M059J (cell line): ENCODE measurements at places on chromosomes 12 and 14. TPM values are rescaled to one million over a fixed set of nuclear protein-coding genes. Genes with fewer than 3 reads are reported as not detected.
A peak's percentile ranks its signal among the peaks of the same experiment; 100 is the strongest.

Gene SLC35F4
- not detected in 2 replicates for total RNA-seq

GRCh38 chr12:8504351-8504750 is 9.0 kb upstream of the CLEC4D start:
- no peak for DNase-seq

Gene CELA1
- total RNA-seq, result not detected in 2 replicates

GRCh38 chr14:89736881-89737280 is 217.6 kb downstream of the EFCAB11 start:
- DNase-seq, result no peak

GRCh38 chr14:52227619-52228222 is 39.8 kb upstream of the PTGDR start:
- DNase-seq, result no peak

DNA sequence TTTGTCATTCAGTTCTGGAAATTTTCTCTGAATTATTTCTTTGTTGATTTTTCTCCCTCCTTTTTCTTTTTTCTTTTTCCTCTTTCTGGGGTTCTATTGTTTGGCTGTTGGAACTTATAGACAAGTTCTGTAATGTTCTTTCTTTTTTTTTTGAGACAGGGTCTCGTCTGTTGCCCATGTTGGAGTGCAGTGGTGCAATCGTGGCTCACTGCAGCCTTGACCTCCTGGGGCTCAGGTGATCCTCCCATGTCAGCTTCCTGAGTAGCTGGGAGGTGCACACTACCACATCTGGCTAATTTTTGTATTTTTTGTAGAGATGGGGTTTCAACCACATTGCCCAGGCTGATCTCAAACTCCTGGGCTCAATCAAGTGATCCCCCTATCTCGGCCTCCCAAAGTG is 30.1 kb upstream of the TBC1D30 start:
- DNase-seq, result no peak

DNA sequence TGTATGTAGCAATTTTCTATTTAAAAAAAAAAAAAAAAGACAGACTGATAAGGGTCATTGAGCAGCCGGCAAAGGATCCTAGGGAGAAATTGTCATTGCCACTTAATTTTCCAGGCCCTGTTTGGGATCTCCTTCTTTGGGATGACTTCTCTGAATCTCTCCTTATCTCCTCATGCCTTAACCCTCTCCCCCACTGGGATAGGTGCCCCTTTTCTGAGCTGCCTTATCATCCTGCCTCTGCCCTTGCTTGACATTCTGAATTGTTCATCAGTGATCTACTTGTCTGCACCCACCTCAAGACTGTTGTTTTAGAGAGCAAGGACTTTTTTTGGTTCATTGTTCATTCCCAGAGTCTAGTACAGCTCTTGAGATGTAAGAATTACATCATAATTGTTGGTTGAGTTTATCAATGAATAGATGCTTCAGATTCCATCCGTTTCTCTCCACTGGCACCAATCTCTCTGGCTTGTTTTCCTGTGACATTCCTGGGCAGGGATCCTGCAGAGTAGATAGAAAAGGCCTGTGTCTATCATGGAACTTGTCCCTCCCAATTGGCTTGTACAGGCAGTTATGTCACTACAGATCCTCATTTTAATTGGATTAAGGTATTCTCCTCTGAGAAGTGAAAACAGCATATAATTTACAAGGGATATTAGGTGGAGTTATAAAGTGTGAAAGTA is 42.6 kb downstream of the SOCS2 start:
- no peak for DNase-seq

GRCh38 chr12:94208622-94208966 is 60.2 kb downstream of the PLXNC1 start:
- no peak for DNase-seq

- DNase-seq, result peak; percentile 67
These were observed 3.6 kb upstream of the KRAS start for GRCh38 chr12:25254271-25254880.

- DNase-seq, result no peak
These were observed 2.5 kb downstream of the ARHGAP9 start for GRCh38 chr12:57476993-57477709.

Gene POLE2
- 17.4 and 27.8 TPM in 2 replicates for total RNA-seq

Gene CLEC12A
- total RNA-seq, result not detected in 2 replicates

GRCh38 chr12:124094733-124095132 is 121.7 kb downstream of the ZNF664 start:
- DNase-seq, result no peak

DNA sequence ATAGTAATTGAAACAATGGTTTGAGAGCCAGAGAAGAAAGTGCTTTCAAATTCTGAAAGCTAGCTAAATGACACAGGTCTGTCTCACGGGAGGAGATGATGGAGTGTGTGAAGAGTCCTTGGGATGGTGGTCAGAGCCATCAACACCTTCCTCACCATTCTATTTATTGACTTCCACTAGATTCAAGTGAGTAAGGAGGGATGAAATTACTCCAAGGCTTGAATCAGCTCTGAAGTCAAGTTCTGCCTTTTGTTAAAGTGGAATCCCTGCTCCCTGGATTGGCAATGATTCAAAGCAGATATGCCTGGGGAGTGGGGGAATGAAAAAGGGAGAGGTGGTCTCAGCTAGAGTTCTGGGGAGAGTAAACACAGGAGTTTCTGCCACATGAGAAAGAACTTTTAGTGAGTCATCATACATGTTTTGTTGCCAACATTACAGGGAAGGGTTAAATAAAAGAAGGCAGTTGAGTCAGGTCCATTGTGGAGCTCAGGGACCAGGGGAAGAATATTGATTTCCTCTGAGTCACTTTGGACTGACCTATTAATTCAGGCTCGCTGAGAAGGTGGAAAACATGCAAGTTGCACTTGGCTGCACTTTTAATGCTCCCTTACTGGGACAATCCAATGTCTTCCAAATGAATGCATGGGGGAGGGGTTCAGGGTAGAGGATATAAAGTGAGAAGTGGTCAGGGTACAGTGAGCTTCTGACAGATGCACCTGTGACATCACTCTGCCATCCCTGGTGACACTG is 142.7 kb downstream of the TBX5 start:
- no peak for DNase-seq

Gene CLEC2A
- not detected in 2 replicates for total RNA-seq

Gene SLC15A4
- 19.4 and 20.0 TPM in 2 replicates for total RNA-seq

DNA sequence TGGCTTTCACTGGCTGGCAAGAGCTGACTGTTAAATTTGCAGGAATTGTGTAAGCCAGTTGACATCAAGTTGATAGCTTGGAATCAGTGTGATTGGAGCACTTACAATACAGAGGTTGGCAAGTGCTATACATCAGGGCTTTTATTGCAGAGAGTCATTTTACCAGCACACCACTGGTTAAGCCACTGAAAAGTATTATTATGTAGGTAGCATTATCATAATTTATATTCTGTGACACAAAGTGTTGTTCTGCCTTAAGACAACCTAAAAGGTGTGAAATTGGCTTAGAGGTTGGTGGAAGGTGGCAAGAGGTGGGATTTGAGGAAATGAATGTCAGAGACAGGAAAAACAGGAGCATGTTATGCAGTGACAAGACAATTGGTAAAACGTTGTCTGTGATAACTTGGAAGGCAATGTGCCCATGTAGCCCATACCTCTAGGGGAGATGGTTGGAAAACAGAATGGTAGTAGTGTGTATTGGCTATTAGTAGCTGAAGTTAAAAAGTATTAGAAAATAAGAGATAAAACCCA is 172.9 kb upstream of the PRICKLE1 start:
- DNase-seq, result no peak

DNA sequence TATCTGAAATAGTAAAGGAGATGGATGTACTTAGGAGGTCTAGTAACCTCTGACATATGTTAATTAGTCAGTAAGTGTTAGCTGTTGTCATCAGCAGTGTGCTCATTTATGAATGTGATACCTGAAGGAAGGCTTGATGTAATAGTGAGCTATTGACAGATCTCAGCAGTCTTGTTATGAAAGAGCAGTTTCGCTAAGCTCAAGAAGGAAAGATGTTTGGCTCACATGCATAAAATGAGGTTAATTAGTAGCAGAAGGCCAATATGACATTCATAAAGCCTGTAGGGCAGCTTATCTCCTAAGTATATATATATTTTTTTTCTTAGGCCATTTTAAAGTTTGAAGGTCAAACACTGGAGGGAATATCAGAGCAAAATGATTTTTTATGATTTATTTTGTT is 2.8 kb downstream of the FAM234B start:
- DNase-seq, result no peak

Gene SSPN
- total RNA-seq, result 2.5 and 4.1 TPM in 2 replicates
